CD4-positive, alpha-beta T cell treated with Interleukin-17A for 4 hours (primary cell): ENCODE measurements at places on chromosomes 2 and 18.

GRCh38 chr2:23595601-23596251, 210.7 kb downstream of the KLHL29 start:
- no peak for DNase-seq

DNA sequence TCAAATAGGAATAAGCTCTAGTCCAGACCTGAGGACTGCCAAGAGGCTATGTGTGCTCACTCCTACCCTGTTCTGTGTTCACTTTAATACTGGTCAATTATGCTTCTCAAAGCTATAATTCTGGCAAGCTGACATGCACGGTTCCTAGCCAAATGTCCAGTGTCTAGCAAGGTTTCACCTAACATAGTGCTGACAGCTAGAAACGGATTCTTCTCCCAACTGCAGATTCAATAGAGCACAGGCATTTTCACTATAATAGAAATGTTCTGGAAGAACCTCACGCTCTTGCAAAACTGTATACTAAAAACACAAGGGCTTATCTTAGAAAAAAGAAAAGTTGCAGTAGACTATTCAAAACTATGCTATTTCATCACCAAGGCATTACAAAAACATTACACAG, 45.1 kb downstream of the HDAC4 start:
- no peak for DNase-seq

GRCh38 chr18:4438938-4439337, 16.2 kb downstream of the DLGAP1 start:
- DNase-seq = no peak

GRCh38 chr2:203431391-203432185, 103.4 kb downstream of the ABI2 start:
- no peak for DNase-seq

DNA sequence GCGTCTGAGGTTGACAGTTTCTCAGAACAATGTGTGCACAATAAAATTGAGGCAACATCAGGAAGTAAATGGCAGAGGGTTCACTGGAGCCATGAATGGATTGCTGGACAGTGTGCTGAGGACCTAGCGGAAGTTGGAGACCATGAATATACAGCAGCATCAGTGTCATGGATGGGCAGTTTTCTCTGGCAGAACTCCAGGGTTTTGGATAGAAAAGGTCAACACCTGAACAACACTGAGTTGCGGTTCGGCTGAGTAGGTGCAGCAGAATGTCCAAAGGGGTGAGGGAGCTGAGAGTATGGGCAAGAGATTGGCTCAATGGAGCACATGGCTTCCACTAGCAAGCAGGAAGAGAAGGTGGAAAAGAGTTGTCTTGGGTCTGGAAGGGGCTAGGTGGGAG, 73.7 kb downstream of the DNER start:
- no peak for DNase-seq

- no peak for DNase-seq
Measured at GRCh38 chr2:203914546-203915182, 21.9 kb upstream of the ICOS start.

DNA sequence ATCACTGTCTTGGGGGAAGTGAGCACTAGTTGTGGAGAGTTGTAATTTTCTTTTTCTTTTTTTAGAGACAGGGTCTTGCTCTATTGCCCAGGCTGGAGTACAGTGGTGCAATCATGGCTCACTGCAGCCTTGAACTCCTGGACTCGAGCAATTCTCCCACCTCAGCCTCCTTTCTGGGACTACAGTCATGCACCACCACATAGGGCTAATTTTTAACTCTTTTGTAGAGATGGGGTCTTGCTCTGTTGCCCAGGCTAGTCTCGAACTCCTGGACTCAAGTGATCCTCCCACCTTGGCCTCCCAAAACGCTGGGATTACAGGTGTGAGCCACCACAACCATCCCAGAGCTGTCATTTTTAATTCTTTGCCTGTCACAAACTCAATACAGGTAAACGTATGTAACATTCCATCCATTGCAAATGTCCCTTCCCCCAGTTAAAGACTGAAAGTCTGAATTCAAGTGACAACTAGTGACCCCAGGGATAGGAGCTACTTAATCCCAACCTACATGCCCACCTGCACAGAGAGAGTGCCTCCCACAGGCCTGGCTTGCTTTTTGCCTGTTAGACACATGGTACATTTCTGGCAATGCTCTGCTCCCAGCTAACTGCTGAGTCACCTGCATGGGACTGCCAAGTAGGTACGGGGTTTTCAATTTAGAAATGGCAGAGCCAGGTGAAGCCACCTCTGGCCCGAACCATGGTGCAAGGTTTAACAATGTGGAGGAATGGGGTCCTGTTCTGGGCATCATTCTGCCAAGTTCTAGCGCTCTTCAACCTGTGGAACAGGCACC, 60.6 kb downstream of the CYB5A start:
- no peak for DNase-seq

- DNase-seq = no peak
Measured at GRCh38 chr2:47189635-47190034, 34.5 kb upstream of the STPG4 start.

DNA sequence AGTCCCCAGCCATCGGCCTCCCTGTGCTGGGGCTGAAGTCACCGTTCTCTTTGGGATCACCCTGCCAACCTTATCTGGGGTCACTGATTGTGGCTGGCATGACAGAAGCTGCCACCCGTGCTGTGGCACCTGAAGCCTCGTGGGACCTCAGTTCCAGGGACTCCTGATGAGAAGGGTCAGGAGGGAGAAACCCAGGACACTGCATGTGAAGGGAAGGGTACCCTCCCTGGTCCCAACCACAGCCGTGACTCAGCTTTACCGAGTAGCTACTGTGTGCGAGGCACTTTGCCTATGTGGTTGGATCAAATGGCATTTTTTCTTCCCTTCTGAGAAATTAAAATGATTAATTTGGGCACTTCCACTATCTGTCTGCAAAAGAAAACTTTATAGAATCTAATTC, 64.4 kb downstream of the SP110 start:
- no peak for DNase-seq

DNA sequence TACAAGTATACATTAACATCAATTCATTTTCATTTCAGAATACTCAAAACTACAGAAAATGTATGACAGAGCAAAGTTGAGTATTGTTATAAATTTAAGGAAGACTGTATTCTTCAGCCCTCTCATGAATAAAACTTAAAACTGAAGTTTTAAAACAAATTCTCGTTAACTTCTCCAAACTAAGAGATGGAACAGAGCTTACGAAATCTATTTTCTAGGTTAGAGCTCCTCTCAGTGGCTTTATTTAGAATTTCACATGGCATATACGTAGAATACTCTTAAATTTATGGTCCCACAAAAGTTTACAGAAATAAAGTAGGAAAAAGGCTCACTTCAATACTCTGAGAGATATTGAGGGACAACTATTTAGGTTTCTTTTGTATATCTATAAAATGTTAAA, 612.1 kb downstream of the KCNJ3 start:
- DNase-seq = no peak

GRCh38 chr2:24863641-24864040, 56.4 kb downstream of the ADCY3 start:
- no peak for DNase-seq
